ENCODE measurements at places on chromosomes 1 and 21.

DNA sequence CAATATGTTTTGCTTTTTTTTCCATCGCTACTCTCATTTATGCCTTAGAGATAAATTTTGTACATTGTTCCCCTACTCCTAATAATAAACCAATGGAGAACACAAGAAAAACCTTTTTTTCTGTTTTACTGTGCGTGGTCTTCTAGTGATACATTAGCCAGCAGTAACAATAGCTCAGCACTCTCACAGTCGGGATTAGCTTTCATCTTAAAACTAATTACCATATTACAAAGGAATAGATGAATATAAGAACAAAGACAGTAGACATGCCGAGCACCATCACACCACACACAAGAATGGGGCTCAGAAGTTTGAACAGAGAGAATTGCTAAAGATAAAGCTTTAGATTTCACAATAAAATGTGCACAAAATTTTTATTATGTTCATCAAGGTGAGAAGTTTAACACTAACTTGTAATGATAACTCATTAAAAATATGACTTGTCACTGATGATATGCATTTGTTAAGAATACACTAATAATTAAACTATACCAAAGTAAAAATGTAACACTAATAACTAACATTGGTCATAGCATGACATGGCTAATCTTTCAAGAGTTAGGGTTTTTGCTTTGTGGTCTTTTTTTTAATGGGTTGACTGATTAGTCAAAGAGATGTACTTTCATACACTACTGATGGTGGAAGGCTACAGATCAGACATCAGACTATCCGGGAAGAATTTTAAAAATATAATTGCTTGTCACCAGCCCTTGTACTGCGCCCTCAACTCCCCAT lies 61.8 kb downstream of the EXTL2 start:
- DNase-seq, result no peak

DNA sequence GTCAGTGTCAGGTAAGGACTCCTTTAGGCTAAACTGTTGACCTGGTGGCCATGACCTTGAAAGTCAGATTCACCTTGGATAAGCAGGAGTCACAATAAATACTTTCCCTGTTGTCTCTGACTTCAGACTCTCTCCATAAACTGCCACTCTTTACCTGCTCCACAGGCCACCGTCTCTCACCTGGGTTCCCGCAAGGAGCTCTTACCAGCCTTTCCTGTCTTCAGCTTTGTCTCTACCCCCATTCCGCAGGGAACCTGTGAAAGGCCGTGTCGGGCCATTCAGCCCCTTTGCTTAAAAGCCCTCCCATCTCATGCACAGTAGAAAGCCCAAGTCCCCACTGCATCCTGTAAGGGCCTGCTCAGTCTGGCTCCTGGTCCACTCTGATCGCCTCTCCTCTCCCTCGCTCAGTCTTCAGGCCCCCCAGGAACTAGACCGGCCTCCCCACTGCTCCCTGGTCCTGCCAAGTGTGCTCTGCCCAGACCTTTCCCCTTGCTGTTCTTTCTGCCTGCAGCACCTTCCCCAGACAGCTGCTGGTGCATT lies 79.5 kb downstream of the ACTL8 start:
- DNase-seq, result no peak

- no peak for DNase-seq
Observed at GRCh38 chr21:28828021-28828420, 164.7 kb downstream of the LTN1 start.

DNA sequence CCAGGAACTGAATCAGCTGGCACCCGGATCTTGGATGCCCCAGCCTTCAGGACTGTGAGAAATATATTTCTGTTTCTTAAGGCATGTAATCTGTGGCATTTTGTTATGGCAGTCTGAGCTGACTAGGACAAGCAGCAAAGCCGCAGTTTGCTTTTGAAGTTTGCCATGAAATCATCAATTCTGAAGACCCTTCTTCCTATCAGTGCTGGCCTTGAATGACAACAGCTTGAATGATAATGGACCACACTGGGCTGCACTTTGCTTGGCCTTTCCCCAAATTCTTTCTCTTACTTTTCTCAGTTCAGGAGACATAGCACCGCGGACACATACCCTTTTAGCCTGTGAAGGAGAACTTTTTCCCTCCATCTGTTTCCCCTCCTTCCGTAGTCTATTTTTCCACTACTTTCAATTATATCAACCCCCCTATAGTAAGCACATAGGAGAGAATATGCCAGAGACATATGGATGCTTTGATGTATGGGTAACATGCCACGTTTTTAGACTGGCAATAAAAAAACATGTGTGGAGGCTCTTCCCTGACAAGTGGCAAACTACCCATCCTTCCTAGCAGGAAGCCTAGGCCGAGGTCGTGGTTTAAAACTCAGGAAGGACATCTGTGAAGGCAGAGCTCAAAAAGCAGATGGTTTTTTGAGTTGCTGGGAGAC lies 42.9 kb downstream of the HLX start:
- DNase-seq, result no peak

- DNase-seq, result no peak
Observed at GRCh38 chr1:225617956-225618355, 35.0 kb downstream of the ENAH start.

GRCh38 chr1:161096530-161096929 lies 1.6 kb upstream of the KLHDC9 start:
- DNase-seq, result no peak

DNA sequence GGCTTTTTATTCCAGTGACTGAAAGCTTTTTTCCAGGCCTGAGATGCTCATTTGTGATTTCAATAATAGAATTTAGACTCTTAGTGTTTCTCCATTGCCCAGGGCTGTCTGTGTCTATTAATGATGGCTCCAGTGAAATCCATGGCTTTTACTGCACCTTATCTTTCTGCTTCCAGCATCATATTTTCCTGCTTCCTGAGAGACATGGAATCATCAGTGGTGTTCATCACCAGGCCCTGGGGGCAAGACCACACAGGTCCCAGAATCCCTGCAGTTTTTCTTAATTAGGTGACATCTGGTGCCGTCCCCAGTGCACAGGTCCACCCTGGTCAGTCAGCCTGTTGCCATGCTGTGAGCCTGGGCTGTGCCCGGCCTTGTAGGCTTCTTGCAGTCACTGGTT lies 15.5 kb downstream of the NT5C1A start:
- DNase-seq, result no peak

DNA sequence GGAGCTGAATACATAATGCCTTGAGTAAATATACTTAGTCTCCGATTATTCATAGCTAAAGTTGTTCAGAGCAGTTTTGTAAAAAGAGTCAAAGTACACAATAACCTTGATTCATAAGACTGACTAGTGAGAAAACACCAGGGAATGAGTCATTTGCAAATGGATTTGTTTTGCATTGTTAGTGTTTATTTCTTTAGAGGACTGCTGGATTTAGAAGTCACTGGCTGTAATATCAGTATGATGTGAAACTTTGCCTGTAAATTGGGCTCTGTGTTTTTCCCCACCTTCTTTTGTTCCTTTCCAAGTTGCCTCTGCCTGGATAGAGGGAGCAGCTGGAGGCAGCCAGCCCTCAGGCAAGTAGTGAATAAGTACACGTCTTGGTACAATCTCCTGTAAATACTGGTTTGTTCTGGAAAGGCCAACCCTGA lies 474.7 kb downstream of the NUF2 start:
- DNase-seq, result no peak

- DNase-seq, result no peak
Observed at GRCh38 chr1:169550294-169550693, 36.0 kb downstream of the F5 start.

GRCh38 chr1:227756172-227756959 lies 21.1 kb downstream of the SNAP47 start:
- DNase-seq, result no peak

DNA sequence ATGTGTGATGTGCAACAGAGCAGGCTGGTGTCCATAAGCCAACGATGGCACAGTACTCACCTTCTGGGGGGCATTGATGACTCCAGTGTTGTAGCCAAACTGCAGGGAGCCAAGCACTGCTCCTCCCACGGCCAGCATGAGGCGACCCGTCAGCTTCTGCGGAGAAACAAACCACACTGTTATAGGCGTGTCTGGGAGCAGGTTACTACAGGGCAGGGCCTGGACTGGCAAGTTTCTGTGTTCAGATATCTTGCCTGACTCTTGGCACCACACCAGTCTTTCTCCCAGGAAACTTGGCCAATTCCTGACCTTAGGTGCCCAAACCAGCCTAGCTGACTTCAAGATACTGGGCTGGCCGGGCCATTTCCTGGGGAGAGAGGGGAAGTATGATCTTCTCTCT lies 15.5 kb downstream of the SLC2A1 start:
- DNase-seq, result no peak

GRCh38 chr1:176466514-176466913 lies 3.5 kb downstream of the PAPPA2 start:
- no peak for DNase-seq

GRCh38 chr1:54028306-54029251 lies 10.6 kb upstream of the LDLRAD1 start:
- no peak for DNase-seq

DNA sequence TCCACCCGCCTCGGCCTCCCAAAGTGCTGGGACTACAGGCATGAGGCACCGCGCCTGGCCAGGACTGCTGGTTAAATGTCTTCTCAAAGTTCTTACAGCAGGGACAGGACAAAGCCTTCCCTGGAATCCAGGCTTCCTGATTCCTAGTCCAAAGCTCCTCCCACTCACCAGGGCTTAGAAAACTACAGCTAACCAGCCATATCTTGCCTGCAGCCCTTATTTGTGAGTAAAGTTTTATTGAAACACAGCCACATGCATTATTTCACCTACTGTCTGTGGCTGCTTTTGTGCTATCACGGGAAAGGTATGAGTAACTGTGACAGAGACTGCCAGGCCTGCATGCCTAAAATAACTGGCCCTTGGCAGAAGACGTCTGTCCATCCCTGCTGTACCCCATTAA lies 24.4 kb downstream of the TMCO4 start:
- DNase-seq, result no peak

GRCh38 chr1:91716339-91716738 lies 169.6 kb downstream of the TGFBR3 start:
- no peak for DNase-seq

DNA sequence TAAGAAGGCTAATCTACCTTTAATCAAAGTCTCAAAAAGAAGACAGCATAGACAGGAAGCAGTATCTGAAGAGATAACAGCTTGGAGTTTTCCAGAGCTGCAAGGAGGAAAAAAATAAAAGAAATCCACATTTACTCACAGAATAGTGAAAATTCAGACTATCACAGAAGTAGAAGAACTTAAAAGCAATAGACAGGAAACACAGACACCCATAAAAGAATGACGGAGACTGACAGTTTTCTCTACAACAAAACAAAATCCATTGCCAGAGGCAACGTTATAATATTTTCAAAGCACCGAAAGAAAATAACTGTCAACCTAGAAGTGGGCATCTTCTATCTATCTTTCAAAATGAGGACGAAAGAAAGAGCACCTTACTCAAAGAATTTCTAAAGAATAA lies 104.4 kb downstream of the DMRTB1 start:
- DNase-seq, result no peak

DNA sequence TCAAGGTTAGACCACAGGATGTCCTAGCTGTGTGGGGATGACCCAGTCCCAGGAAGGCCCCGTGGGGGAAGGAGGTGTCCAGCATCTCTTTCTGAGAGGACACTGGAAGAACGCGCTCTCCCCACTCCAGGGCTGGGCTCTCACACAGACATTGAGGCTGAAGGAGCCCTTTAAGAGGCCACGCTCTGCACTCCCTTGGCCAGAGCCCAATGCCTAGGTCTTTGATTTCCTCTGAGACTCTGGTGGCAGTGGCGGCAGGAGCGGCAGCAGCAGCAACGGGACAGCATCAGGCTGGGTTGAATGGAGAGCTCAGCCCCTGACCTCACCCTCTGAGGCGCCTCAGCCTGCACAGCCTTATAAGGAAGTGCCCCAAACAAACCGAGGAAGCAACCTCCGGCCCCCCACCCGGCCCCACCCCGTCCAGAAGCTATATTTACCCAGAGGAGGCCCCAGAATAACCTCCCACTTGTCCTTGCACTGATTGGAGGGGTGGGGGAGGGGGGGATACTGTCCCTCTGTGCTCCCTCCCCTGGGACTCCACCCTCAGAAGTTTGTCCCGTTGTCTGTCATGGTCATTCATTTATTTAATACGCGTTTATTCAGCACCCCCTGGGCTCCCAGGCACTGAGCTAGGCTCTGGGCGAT lies 12.3 kb downstream of the NES start:
- DNase-seq, result no peak

DNA sequence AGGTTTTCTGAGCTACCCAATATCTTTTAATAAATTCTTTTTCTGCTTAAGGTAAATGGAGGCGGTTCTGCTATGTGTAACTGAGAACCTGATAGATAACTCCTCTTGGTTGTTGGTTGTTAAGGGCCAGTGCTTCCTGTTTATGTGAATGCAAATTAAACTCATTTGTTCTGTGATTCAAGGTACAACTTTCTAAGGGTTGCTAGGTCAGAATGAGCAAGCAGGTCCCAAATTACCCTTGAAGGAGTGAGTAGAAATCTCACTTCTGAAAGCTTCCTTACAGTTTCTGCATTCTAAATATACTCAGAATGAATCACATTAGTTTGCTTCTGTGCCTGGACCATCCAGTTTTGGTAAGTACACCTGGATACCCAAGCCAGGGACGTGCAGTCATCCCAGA lies 15.5 kb upstream of the FAM78B start:
- no peak for DNase-seq

- no peak for DNase-seq
Observed at GRCh38 chr1:5950994-5951785, 41.0 kb downstream of the NPHP4 start.

DNA sequence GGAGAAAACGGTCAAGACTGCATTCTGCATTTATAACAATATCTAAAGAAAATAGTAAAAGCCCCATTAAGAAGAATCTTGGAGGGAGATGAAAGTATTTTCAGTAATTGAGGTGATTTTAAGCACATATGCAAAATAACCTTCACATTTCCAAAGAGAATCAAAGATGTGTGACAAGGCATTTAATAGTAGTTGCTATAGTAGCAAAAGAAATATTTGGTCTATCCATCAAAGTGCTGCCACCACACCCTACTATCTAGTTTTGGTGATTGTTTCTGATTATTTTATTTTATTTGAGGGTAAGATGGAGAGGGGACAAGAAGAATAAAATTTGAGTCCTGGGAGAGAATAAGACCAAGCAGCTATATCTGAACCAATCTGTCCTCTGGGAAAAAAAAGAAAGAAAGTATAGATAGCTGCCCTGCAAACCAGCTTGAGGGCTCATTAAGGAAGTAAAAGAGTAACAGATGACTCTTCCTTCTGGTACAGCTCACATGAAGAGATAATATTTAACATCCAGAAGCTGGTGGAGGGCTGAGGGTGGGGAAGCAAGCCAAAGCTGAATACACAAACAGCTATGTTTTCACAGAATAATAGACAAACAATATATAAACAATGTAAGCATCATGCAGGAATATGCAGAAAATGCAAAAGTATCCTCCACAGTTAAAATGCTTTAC lies 47.2 kb upstream of the RASAL2 start:
- no peak for DNase-seq

DNA sequence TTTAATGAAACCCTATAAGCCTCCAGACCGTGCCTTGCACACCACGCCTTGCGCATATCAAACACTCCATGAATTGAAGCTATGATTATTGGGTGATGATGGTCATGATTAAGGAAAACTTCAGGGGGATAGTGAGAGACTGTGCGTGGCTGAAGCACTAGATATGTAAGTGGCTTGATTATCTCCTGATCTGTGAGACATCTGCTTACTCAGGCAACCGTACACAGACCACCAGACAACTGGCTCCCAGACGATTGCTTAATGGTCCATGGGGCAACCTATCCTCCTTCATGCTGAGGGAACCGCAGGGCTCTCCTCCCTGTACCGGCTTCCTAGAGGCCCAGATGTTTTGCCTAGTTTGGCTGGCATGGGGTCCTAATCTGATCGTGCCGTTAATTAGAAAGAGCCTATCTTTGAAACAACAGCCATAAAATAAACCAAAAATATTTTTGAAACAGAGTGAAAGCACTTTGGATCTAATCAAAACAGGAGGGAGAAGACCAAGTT lies 51.6 kb downstream of the IRF2BP2 start:
- DNase-seq, result no peak

GRCh38 chr1:47229031-47229885 lies 2.8 kb downstream of the TAL1 start:
- DNase-seq, result no peak
